Gastroesophageal sphincter (tissue), 4 donors: ENCODE measurements at places on chromosomes 3 and 15. TPM values are rescaled to one million over a fixed set of nuclear protein-coding genes. Genes with fewer than 3 reads are reported as not detected.

Gene CPN2
- total RNA-seq = not detected

Gene SELENOS
- 60.2 TPM for total RNA-seq

Gene APOD
- 392 TPM for total RNA-seq

Gene STOML1
- 11.2 TPM for total RNA-seq

Gene TTLL13
- total RNA-seq = 0.54 TPM

Gene STAB1
- 80.4 TPM for total RNA-seq

Gene MESD
- total RNA-seq = 26.9 TPM

Gene GOLGA6L7
- not detected for total RNA-seq

Gene FMN1
- 10.9 TPM for total RNA-seq

Gene CCR8
- total RNA-seq = not detected

Gene KNG1
- not detected for total RNA-seq

Gene USP50
- not detected for total RNA-seq

Gene NT5DC2
- total RNA-seq = 21.7 TPM
